ENCODE measurements at places on chromosomes 6 and 20. TPM values are rescaled to one million over a fixed set of nuclear protein-coding genes. Genes with fewer than 3 reads are reported as not detected.

Gene REM1
- not detected for total RNA-seq

GRCh38 chr20:49288250-49288751 lies 10.4 kb upstream of the ZNFX1 start:
- H3K4me1 ChIP-seq: peaks cover 56% of the 10 kb centered on the region
- peak overlapping the region; percentile 68 for H3K27ac ChIP-seq
- H3K27me3 ChIP-seq: no peaks in the 10 kb centered on the region

GRCh38 chr6:79544299-79544927 lies 7.2 kb upstream of the LCA5 start:
- no peak overlapping the region for H3K4me3 ChIP-seq
- H3K27ac ChIP-seq: peak overlapping the region; percentile 97
- H3K4me1 ChIP-seq: peaks cover 18% of the 10 kb centered on the region
- H3K27me3 ChIP-seq: no peaks in the 10 kb centered on the region

DNA sequence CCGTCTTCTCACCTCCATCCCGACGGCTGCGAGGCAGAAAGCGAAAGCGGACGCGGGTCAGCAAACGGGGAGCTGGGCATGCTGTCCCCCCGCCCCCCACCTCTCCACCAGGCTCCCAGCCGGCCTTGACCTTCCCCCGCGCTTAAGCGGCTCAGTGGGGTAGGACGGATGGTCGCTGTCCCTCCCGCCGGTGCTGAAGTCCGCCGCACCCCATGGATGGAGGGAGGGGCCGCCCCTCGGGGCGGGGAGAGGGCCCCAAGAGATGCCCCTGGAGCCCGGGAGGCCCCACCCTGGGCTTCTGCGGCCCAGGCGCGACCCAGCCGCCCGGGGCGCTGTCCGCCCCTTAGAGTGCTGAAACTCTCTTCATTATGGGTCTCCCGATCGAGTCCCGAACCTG lies at the start of gene KCNB1:
TSS of gene KCNB1 (minus strand) at position 48 of the 397 bp plus-strand sequence. CDS start 188 bp downstream, outside the sequence.
- peaks cover 19% of the 10 kb centered on the region for H3K4me1 ChIP-seq
- DNase-seq: peak; percentile 91
- peaks cover 20% of the 10 kb centered on the region for H3K36me3 ChIP-seq
- H3K27ac ChIP-seq: no peak within 1 kb of the TSS
- peaks cover 29% of the 10 kb centered on the region for H3K27me3 ChIP-seq
- peak within 1 kb of the TSS; percentile 75 for H3K4me3 ChIP-seq

GRCh38 chr6:144690133-144690532 lies 405.0 kb downstream of the UTRN start:
- peaks cover 47% of the 10 kb centered on the region for H3K36me3 ChIP-seq
- H3K27me3 ChIP-seq: no peaks in the 10 kb centered on the region
- H3K4me1 ChIP-seq: no peaks in the 10 kb centered on the region
- DNase-seq: no peak
- H3K4me3 ChIP-seq: no peak overlapping the region

DNA sequence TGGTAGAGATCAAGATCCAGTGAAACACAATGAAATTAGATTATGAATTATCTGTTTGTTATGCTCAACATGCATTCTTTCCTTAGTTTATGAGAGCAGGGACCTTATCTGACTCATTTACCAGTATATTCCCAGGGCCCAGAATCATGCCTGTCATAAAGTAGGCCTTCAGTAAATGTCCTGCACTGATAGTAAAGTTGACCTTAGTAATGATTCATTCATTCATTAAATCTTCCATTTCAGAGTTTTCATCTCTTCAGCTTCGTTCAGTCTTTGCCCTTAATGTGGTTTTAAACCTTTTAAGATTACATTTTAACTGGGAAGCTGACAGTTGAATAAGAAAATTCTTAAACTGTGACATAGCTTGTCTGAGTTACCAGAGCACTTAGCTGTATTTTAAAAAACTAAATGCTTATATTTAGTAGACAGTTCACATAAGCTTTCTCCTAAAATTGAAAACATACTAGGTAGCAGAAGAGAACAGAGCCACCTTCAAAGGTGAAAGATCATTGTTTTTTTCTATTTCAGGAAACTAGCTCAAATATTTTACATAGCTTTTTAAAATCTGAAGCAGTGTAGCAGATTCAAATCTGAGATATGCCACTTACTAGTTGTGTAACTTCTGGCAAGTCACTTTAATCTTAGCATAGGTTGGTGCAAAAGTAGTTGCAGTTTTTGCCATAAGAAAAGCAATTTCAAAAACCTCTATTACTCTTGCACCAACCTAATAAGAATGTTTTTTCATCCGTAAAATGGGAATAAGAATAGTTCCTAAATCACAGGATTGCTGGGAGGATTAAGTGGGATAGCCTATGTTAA lies 41.4 kb downstream of the MCM8 start:
- no peak for DNase-seq
- H3K36me3 ChIP-seq: peaks cover 8% of the 10 kb centered on the region
- H3K27ac ChIP-seq: no peak overlapping the region
- no peaks in the 10 kb centered on the region for H3K4me1 ChIP-seq
- no peaks in the 10 kb centered on the region for H3K27me3 ChIP-seq
- H3K4me3 ChIP-seq: no peak overlapping the region

GRCh38 chr6:53317861-53318260 lies 30.9 kb downstream of the ELOVL5 start:
- H3K4me3 ChIP-seq: no peak overlapping the region
- H3K36me3 ChIP-seq: no peaks in the 10 kb centered on the region
- peaks cover 60% of the 10 kb centered on the region for H3K4me1 ChIP-seq
- no peaks in the 10 kb centered on the region for H3K27me3 ChIP-seq

DNA sequence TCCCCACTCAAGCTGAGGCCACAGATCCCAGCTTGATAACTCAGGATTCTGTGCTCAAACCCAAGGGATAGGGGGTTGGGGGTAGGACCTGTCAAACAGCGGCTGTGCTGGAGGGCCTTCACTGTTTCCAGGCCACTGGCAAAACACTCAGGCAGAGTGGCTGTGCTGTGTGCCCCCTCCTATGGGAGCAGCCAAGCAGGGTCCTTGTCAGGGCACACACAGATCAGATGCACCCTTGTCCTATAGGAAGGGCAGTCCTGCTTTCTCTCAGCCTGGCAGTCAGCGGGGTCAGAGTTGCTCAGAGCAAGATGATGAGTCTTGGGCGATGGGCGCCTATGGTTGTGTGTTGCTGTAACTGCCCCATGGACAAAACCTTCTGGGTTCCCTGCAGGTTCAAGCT lies 554.8 kb downstream of the TBC1D32 start:
- H3K27ac ChIP-seq: no peak overlapping the region
- no peak for DNase-seq
- H3K4me3 ChIP-seq: no peak overlapping the region

DNA sequence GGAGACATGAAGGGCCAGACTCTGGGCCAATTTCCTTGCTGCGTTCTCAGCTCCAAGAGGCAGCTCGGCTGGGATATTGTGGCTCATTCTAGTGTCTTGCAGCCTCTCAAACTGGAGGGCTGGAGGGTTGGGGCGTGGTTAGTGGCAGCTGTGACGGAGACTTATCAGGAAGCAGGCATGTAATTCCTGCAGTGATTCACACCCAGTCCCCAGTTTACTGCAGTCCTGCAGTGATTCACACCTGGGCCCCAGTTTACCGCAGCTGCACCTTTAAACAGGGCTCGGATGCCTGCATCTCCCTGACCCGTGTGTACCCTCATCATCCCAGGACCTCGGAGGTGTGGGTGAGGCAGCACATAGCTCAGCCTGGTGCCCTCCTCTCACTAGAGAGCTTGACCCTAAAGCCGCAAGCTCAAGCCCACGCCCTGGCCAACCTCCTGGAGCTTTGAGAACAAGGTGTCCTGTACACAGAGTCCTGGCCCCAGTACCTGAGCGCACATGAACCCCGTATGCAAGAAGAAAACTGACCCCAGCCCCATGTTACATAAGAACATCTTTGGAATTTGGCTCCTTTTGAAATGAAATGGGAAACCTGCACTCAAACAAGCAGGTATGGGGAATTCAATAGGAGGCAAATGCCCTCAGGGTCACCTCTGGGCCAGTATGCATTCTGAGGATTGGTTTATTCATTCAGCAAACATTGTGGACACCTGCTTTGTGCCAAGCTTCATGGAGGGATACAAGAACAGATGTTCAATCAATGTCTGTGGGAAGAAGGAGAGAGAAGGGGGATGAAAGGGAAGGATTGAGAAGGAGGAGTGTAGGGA lies 55.3 kb upstream of the FAM83D start:
- peaks cover 30% of the 10 kb centered on the region for H3K27me3 ChIP-seq
- DNase-seq: no peak
- H3K4me1 ChIP-seq: no peaks in the 10 kb centered on the region
- no peak overlapping the region for H3K27ac ChIP-seq
- no peak overlapping the region for H3K4me3 ChIP-seq

All from osteocyte (in vitro differentiated cells).